ENCODE measurements at places on chromosomes 4 and X.

- DNase-seq, result no peak
These were observed 141.5 kb upstream of the RBPJ start for GRCh38 chr4:26179316-26179760.

DNA sequence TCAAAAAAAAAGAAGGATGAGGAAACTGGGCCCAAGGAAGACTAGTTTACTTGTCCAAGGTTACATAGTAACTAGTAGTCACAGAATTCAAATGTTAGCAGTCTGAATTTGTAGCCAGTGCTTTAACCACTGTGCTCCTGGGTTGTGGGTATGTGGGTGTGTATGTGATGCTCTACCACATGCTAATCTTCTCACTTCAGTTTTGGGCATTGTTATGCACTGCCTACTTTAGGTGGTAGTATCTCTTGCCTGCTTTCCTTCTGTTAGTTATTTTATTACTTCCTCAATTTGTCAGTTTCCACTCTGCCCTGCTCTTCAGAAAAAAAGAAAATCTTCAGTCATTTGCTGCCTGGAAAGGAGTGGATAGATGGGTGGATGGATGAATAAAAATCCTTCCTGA is 219.2 kb downstream of the RPA4 start:
- DNase-seq, result no peak

DNA sequence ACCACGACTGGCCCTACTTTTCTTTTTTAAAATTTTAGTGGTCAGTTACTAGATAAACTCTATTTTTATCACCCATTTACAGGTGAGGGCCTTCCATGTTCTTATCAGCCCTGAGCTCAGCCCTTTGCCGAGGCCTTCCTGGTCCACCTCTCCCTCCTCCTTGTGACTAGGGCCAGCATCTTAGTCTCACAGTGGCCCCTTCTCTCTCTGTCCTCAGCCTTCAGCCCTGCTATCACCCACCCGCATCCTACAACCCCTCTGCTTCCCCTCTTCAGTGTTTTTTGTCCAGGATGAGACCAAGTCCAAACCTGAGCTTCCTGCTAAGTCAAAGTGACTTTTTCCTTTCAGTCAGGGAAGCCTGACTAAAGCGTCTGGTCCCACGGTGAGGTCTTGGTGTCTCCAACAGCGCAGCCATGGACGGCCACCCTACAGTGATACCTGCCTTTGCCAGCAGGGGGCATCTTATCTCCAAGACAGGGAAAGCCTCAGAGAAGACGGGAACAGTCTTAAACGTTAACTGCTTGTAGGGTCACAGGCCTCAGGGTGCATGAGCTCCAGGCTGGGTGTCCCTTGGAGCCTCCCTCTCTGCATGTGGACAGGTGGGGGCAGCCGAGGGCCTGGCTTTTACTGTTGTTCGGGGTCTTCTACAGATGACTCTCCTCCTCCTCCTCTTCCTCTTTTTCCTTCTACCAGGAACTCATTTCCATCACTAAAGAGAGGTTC is 11.7 kb upstream of the GAGE10 start:
- DNase-seq, result peak; percentile 67

GRCh38 chrX:3713225-3713936 is at the start of gene PRKX:
PRKX (minus strand) TSS chrX:3713649; CDS start chrX:3713253, 396 bp downstream.
- DNase-seq, result peak; percentile 77

DNA sequence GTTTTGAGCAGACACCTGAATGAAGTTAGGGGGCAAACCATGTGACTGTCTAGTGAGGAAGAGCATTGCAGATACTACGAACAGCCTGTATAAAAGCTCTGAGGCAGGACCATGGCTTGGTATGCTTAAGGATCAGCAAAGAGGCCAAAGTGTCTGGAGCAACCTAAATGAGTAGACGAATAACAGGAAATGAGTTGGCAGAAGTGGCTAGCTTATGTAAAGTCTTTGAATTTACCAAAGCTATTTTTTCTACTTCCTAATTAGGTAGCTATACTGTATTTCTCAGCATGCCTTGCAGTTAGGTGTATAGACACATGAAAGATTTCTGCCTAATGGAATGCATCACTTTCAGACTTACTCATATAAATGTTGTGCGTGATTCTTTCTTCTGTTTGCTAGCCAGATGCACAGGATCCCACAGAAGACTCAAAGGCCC is 9.3 kb upstream of the GPRIN3 start:
- no peak for DNase-seq

- DNase-seq, result no peak
These were observed 14.2 kb downstream of the RGS12 start for GRCh38 chr4:3307060-3307459.

DNA sequence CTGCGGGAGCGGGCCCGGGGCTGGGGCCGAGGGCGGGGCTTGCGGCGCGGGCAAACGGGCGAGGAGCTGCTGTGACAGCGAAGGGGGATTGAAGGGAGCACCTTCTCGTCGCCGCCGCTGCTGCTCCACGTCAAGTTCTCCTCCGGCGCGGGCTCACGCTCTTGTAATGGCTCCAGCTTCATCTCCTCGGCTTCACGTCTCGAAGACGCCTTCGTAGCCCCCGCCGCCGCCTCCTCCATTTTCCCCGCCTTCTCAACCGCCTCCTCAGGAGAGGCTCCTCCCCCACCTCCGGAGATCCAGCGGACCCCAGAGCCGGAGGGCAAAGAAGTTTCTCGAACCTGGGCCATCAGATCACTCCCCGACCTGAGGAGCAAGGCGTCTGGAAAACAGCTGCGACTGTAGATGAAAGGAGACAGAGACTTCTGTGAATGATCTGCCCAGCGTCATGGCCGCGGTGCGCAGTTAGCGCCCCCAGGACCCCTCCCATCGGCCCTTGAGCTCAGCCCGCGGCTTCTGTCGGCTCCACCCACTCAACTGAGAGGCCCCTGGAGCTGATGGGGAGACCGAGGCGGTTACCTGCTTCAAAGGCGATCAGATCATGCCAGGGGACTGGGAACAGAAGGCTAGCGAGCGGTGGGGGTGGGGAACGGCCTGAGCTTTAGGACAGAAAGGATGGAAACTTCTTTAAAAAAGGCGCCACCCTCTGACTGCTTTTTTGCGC is 895 bp downstream of the USP51 start:
- peak; percentile 60 for DNase-seq

DNA sequence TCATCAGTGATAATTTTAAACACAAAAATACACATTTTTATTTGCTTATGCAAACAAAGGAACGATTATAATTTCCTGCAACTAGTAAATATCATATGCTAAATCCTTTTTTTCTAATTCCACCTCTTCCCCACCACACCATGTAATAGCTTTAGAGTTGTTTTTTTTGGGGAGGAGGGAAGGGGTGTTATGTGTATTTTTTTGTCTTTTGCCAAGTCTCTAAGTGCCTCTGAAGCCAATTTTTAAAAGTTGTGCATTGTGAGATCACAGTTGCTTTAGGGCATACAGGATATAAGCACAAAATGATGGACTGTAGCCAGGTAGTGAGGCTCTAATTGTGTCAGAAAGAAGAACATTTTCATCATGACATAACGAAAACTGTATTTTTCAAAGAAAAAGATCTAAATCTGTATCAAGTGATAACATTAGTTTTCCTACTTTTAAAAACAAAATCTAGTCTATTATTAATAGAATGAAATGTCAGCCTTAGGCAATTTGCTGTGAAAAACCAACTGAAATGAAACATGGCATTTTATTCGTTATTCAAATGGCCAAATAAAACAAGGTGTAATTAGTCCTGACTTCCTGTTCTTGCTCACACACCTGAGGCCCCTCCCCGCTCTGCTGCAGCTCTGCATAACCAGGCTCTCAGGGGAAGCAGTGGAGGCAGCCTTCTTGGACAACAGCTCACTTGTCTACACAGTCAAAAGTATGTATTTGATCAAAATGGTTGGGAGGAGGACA is 157.4 kb downstream of the PALLD start:
- DNase-seq, result peak; percentile 88

DNA sequence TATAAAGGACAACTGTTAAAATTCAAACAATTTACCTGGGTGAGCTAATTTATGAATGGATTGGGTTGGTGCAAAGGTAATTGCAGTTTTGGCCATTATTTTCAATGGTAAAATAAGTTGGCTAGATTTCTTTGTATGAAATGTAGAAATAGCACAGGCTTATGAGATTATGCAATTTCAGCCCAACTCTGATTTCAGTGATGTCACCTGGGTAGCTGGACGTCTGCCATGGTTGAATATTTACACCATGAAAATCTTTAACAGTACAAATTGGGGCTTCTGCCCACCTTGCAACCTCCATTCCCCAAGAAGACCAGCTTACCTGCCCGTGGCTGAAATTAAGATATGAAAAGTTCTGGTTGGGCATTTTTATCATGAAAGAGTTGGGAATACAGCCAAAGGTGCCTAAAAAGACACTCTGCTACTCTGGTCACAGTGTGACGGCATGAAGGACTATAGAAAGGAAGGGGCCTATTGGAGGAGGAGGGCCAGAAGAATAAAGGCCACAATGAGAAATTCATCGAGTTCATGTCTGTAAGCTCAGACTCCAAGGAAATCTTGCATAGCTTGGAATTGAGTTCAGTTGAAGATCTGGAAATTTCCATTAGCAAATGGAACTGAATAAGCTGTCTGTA is 29.7 kb downstream of the EGF start:
- DNase-seq, result no peak

DNA sequence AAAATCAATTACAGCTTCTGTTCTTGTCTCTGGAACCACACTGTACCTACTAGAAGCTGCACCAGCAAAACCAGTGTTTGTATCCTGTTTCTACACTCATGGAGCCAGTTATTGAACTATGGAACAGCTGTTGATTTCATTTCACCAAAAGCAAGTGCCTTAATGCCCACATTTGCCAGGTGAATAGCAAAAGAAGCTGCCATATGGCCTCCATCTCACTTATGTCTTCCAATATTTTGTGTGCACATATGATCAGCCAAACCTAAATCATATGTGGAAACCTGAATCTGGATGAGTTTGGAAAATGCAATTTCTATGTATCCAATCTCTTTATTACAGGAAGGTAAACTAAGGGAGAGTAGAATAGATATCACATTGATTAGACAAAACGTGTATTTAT is 415.8 kb upstream of the GRID2 start:
- no peak for DNase-seq

DNA sequence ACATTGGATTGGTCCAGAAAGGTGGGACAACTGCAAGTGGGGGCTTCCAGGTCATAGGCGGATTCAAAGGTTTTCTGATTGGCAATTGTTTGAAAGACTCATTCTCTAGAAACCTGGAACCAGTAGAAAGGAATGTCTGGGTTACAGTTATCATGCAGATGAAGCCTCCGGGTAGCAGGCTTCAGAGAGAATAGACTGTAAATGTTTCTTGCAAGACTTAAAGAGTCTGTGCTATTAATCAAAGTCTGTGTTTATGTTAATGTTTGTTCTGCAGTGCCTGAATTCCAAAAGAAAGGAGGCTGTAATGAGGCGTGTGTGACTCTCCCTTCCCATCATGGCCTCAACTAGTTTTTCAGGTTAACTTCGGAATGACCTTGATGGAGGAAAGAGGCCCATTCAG is 43.9 kb upstream of the GC start:
- no peak for DNase-seq

- no peak for DNase-seq
These were observed 10.2 kb downstream of the CRLF2 start for GRCh38 chrX:1202251-1202650.

GRCh38 chrX:37984880-37985279 is 21.5 kb upstream of the SYTL5 start:
- DNase-seq, result no peak

GRCh38 chr4:152640058-152640921 is 39.5 kb downstream of the TMEM154 start:
- no peak for DNase-seq

DNA sequence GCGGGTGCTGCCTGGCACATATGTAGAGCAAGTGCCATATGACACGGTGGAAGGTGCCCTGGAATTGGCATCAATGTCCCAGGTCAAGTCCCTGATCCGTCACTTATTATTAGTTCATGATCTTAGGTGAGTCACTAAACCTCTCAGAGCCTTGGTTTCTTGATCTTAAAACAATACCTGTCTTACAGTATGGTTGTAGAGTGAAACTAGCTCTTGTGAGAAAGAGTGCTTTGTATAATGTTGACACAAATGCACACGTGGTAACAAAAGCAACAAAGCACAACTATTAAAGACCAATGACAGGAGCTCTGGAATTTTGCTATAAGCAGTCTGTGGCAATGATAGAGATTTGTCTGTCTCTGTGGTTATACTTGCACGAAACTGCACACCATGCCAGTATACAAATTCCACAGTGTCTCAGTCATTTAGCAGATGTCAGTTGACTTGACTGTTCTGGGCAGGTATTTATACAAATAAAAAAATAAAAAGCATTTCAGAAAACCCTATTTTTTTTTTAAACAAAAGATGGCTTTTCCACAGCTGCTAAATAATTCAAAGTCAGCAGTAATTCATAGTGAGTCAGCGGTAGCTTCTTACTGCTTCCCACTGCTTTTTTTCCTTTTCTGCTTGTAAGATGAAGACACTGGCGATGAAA is 19.7 kb upstream of the ACSL1 start:
- DNase-seq, result no peak

DNA sequence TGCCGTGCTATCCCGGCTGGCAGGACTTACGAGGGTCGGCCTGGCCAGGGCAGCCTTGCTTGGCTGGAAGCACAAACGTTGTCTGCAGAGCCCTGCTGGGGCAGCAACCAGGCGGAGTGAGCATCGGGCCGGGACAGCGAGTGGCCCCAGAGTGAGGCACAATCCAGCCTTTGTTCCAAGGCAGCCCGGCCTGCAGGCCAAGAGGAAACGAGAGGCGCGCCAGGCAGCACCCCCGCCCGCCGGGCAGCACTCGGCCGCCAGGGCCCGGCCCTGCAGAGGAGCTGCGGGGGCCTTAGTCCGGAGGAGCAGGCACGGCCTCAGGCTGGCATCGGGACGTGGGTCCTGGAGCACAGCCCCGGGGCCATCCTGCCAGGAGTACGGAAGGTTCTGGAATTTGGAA is 24.1 kb downstream of the FGFRL1 start:
- no peak for DNase-seq

GRCh38 chrX:10090319-10090718 is 66.5 kb upstream of the CLCN4 start:
- no peak for DNase-seq

DNA sequence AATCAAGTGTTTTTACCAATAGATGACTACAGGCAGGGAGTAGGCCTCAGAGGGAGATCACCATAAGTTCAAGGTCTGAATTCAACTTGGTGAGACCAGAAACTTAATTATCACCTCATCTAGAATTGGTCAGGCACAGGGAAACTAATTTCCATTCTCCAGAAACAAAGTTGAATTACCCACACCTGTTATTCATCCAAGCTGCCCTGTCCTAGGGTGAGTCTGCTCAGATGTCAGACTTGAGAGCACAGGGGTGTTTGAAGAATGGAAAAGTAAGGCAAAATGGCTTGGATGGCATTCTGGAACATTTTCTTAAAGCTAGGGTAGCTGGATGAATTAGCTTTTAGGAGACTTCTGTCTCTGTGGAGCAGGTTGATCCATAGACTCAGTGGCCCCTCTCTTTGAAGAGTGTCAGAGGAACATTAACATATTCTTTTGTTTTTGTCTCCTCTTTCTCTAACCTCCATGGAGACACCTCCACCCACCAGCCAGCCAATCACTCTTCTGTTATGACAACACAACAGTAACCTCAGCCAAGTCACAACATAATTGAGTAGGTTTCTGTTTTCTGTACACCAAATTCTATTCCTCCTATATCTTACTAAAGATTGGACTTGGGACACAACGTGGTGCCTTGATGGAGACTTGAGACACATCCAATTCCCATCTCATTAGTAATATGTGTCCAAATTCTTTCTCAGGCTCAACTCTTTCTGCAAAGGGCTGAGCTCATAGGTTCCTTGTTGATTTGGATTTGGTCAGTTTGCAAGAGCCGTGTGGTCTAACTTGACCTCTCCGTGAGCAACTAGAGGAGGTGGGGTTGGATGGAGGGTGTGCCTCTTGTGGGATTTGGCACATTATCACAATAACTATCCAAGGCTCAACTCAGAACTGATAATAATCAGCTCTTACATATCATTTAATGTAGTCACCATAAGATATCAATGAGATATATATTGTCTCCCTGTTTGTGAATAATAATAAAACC is 45.1 kb downstream of the VSIG4 start:
- DNase-seq, result no peak

Measured in colonic mucosa (tissue), 4 donors.